ENCODE measurements at places on chromosomes 3 and 15.

- no peak for DNase-seq
Measured at GRCh38 chr3:138567403-138567802, 26.7 kb downstream of the CEP70 start.

DNA sequence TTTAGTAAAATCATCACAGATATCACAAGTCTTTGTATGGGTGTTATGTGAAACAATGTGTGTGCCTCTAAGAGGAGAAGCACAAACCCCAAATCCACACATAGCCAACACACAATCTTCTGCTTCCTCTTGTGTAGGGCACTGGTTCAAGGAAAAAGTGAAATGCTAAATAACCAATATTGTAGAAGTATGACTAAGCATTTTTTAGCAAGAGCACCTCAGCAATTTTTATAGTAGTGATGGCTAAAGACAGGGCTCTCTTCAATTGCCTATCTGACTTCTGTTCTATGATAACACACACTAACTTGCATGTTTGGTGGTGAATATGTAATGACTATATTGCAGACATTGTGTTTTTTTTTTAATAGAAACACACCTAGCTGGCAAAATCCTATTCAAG, 997.9 kb upstream of the ALCAM start:
- DNase-seq: no peak

DNA sequence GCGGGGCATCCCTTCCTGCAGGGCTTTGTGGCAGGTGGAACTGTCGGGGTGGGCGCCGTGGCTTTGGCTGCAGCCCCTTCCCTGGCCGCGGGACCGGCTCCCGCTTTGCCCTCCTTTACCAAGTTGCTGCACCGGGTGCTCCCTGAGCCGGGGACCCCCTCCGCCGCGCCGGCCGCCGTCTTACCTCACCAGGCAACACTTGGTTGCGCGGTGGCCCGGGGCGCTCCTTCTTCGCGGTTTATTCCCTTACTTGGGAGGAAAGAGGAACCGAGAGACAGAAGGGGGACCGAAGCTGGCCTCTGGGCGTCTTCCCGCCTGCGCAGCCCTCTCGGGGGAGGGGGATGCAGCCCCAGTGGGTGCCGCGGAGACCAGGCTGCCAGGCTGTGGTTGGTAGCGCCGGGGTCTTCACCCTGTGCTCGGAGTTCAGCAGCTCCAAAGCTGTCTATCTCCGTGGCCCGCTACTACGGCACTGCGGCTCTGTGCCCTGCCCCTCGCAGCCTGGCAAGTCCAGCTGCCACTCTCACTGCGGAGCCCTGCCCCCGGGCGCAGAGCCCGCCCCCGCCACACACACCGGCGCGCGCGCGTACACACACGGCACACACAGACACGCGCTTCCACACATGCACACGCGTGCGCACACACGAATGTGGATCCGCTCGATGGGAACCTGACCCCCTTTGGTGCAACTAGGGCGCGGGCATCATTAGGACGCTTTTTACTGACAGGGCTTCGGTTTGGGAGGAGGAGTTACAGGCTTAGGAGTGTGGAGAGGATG, at the start of gene DGKG:
TSS of gene DGKG (minus strand) at position 473 of the 775 bp plus-strand sequence. CDS start 41,775 bp downstream, outside the sequence.
- peak; percentile 45 for DNase-seq

- DNase-seq: peak; percentile 74
Measured at GRCh38 chr3:190424478-190425439, 24.9 kb downstream of the TMEM207 start.

DNA sequence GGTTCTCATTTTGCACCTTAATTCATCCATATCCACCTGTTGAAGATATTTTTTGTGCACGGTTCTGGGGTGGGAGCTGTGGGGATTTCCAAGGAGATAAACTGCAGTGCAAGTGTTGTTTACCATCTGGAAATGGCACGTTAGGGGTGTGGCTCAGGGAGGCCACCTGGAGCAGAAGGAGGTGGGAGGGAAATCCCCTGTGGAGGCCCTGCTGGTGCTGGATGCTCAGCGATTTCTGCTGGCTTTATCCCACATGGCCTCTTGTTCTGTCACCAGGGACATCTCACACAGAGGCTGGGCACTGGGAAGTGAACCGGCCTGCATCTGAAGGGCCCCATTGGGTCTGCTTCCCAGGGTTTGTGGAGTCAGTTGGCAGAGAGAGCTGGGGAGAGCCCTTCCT, 24.3 kb downstream of the TRPM1 start:
- DNase-seq: no peak

GRCh38 chr3:48440590-48440958, 517 bp downstream of the TMA7 start:
- DNase-seq: no peak

DNA sequence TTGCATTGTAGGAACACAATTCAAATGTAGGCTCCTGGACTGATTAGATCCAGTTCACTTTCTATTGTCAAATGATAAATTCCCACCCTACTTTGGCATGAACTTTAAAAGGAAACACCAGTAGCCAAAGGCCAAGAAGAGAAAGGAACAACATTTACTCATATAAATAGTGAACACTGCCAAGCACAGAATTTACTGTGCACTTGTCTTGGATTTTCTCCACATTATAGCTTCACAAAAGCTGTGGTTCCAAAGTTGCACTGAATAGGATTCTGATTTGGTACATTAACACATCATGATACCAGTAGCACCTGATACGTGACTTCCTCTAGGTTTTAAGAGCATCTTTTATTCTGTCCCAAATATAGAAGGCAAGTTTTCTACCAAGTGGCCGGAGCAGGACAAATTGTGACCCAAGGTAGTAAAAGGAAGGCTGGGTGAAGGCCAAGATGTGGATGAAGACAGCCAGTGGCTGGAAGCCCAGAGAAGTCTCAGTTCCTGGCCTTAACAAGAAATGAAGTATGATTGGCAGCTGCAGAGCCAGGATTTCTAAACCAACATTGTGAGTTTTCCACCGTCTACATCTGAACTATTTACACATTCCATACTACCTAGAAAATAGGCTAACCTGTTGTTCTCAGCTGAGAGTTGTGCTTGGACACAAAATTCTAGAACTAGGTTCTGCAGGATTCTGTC, 206.7 kb downstream of the THRB start:
- peak; percentile 52 for DNase-seq

GRCh38 chr3:159971311-159971710, 17.3 kb upstream of the IL12A start:
- no peak for DNase-seq

DNA sequence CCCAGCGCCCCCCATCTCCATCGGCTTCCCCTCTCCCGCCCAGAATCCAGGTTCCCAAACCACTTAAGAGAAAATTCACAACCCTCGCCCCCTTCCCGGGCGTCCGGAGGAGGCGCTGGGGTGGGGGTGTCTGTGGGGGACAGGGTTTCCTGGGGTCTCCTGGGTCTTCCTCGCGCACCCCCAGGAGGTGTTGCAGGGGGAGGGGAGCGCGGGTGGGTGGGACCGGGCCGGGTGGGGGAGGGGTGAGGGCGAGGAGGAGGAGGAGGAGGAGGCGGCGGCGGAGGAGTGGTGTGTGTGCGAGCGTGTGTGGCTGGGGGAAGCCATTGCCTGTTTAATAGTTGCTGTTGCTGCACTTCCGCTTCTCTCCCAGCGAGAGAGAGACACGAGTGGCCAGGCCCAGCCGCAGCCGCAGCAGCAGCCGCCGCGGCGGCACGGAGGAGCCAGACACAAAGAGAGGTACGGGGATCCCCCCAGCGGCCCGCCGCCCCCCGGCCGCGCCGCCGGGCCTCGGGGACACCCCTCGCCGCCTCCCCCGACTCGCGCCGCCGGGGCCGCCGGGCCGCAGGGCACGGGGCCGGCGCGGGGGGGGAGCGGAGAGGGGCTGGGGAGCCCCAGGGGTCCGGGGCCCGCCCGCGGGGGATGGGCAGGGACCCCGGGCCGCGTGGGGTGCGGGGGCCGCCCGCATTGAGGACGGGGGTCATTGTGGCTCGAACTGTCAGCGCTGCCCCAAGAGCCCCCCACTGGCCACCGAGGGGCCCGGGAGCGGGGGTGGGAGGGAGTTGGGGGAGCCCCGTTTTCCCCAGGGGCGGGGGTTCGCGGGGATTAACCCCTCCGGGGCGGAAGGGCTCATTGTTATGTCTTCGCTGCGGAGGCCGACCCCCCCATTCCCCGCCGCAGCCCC, at the start of gene UBE2E1:
TSS of gene UBE2E1 (plus strand) at position 323 of the 901 bp plus-strand sequence. CDS start 1,315 bp downstream, outside the sequence.
- DNase-seq: peak; percentile 64

- no peak for DNase-seq
Measured at GRCh38 chr3:17329927-17330326, 412.5 kb downstream of the TBC1D5 start.

GRCh38 chr3:15899388-15899787, 101.6 kb upstream of the ANKRD28 start:
- no peak for DNase-seq

DNA sequence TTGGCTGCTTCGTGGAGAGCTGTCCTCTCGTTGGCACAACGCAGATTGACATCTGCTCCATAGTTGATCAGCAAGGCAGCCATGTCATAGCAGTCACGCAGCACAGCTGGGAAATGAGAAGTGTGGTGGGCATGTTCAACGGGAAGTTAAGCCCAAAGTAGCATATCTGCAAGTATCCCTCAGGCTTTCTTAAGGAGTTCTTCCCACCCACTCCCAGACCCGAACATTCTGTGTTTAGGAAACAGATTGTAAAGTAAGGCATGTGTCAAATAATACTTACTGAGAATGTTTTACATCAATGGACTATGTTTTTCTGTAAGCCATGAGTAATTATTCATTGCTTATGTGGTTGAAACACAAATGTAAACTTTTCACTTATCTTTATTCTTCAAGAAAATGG, 9.2 kb downstream of the ASB14 start:
- DNase-seq: no peak

- DNase-seq: no peak
Measured at GRCh38 chr3:126398423-126399350, 4.0 kb downstream of the CFAP100 start.

DNA sequence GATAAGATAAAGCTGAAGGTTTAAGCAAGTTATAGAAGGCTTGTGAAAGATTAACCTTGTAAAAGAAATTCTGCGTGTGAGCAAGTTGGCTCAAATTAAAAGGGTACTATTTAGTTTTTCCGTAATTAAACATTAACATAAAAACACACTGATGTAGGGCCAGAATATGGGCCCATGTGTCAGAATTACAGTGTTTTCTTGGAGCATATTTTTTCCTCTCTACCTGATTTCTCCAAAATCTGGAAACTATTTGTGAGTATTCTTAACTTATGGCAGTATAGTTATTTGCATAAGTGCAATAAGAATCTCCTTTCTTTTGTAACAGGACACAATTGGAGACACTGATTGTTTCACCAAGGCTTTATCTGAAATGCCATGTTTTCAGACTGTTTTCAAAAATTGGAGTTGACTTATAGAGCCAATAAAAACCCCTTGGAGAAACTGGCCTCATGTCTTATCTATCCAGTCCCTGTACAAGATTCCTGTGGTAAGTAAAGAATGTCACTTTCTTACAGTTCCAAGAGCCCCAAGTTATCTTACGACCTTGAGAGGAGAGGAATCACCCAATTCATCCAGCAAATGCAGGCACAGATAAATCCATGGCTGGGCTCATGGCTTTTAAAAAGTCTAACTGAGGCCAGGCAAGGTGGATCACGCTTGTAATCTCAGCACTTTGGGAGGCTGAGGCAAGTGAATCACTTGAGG, 47.8 kb upstream of the P2RY1 start:
- no peak for DNase-seq

GRCh38 chr3:72068621-72069020, 283.7 kb upstream of the PROK2 start:
- no peak for DNase-seq

- no peak for DNase-seq
Measured at GRCh38 chr3:3503411-3503810, 295.8 kb upstream of the LRRN1 start.

- no peak for DNase-seq
Measured at GRCh38 chr3:81216192-81216591, 545.3 kb downstream of the GBE1 start.

- peak; percentile 34 for DNase-seq
Measured at GRCh38 chr3:153285194-153285641, 123.2 kb downstream of the RAP2B start.

GRCh38 chr15:100726421-100727190, 124.2 kb downstream of the ASB7 start:
- DNase-seq: no peak

GRCh38 chr3:112751564-112752512, 94.8 kb downstream of the CD200R1L start:
- DNase-seq: no peak

- no peak for DNase-seq
Measured at GRCh38 chr15:63870043-63870394, 36.3 kb upstream of the HERC1 start.

- DNase-seq: no peak
Measured at GRCh38 chr15:99475754-99476412, 89.9 kb upstream of the MEF2A start.

DNA sequence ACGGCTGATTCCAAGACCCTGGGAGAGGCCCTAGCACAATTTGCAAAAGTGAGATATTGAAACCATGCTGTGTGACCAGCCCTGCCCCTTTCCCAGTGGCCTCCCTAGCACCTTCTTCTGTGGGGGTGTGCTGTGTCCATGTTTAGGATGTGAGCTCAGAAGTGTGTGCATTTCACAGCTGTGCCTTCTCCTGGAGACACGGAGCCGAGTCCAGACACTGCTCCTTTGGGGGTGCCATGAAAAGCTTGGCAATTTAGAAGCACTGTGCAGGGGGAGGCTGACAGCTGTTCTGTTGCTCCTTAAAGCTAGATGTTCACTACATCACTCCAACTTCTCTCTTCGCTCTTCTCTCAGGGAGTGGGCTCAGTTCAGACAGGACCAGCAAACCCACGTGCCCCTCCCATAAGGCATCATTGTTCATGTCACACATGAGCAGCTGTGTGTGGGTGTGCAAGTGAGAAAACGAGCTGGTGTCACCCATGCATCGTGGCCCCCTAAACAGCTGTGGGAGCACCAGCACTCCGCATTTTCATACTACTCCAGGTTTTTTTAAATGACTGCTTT, 492.6 kb downstream of the GABRG3 start:
- DNase-seq: no peak

DNA sequence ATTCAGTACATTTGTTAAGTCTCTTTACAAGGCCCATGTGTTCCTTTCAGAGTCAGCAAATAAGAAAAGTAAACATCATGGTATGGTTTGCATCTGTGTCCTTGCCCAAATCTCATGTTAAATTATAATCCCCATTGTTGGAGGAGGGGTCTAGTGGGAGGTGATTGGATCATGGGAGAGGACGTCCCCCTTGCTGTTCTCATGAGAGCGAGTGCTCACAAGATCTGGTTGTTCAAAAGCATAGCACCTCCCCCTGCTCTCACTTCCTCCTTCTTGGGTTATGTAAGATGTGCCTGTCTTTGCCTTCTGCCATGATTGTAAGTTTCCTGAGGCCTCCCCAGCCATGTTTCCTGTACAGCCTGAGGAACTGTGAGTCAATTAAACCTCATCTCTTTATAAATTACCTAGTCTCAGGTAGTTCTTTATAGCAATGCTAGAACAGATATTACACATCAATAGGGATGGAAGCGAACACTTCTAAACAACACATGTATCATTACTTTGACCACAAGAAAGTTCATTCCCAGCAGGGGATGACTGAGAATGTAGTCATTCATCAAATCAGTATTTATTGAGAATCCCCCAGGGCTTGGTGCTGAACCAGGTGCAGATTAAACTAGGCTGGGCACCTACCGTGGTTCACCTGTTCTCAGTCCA, 4.1 kb downstream of the EFCAB12 start:
- DNase-seq: peak; percentile 50

Data from pons (tissue), 1 donor.